Activated T-helper 2 cell treated with anti-CD3 and anti-CD28 coated beads, Interferon-gamma antibody, Interleukin-2, Interleukin-4, amounts not matched to agents 10 μg/mL and 5 μg/mL and 100 μg/mL, durations not matched to agents 14 hours and 24 hours and 36 hours (primary cell): ENCODE measurements at places on chromosomes 5 and 9. TPM values are rescaled to one million over a fixed set of nuclear protein-coding genes. Genes with fewer than 3 reads are reported as not detected.

- no peak overlapping the region for H3K27ac ChIP-seq
- DNase-seq = no peak
- no peaks in the 10 kb centered on the region for H3K36me3 ChIP-seq
- peaks cover 25% of the 10 kb centered on the region for H3K27me3 ChIP-seq
- no peaks in the 10 kb centered on the region for H3K4me1 ChIP-seq
These were observed 594.2 kb upstream of the SGCD start for GRCh38 chr5:155732587-155733376.

GRCh38 chr9:76559286-76559685 lies 100.3 kb downstream of the GCNT1 start:
- H3K4me1 ChIP-seq = peaks cover 19% of the 10 kb centered on the region
- no peak for DNase-seq
- peaks cover 4% of the 10 kb centered on the region for H3K27me3 ChIP-seq
- H3K4me3 ChIP-seq = no peak overlapping the region
- no peaks in the 10 kb centered on the region for H3K36me3 ChIP-seq

DNA sequence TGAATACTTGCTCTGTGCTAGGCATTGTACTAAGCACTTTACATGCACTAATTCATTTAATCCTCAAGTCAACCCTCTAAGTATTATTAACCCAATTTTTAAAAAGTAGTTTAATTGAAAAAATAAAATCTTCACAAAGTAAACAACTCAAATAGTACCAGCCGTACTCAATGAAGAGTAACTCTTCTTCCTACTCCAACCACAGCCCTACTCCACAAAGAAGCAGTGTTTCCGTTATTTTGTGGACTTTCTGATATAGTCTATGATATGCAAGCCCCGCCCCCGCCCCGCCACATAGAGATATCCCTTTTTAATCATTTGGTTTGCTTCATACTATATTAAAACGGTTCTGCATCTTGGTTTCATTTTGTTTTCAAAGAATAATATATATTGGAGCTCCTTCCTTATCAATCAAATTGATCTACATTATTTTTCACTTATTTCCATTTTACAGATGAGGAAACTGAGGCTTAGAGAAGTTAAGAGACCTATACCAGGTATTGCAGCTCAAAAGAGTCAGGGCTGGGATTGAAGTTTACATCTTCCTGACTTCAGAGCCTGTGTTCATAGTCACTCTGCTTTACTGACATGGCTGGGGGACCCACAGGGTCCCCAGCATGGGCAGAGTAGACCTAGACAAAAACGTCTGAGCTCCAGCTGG lies 78.6 kb downstream of the PCDH1 start:
- no peak for DNase-seq
- H3K27me3 ChIP-seq = peaks cover 18% of the 10 kb centered on the region
- no peak overlapping the region for H3K4me3 ChIP-seq
- H3K4me1 ChIP-seq = no peaks in the 10 kb centered on the region
- no peaks in the 10 kb centered on the region for H3K36me3 ChIP-seq
- no peak overlapping the region for H3K27ac ChIP-seq

DNA sequence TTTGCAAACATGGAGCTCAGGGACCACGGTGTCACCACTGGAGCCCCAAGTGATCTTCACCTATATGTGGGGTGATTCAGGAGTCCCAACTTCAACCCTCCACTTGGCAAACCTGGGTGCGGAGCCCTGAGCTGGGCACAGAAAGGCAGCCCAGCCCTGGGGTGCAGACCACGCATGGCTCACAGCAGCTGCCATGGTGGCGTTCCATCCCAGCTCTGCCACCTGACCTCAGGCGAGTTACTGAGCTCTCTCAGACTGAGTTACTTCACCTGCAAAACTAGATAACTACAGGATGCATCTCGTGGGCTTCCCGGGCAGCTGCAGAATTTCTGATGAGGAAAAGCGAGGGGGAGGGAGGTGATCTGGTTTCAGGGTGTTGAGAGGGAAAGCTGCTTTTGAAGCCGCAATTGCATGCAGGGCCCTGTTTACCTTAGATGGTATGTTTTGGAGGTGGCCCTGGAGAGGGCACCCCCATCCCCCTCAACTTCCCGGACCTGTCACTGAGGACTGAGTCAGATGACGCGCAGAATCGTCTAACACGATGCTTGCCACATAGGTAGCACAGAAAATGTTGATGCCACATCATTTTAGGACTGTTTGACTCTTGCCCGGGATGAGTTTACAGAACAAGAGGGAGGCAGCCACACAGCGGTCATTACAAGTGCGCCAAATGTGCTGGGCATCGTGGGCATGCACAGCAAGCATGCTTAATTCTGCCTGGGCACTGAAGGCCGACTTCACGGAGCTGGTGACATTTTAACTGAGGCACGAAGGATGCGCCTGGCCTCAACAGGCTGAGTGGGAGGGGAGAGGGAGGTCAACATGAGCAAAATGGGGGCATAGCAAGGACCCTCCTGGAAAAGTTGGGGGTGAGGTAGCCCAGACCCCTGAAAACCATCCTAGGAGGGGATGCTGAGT lies 154.6 kb downstream of the COL23A1 start:
- H3K4me1 ChIP-seq = no peaks in the 10 kb centered on the region
- DNase-seq = no peak
- no peak overlapping the region for H3K4me3 ChIP-seq
- no peak overlapping the region for H3K27ac ChIP-seq
- no peaks in the 10 kb centered on the region for H3K36me3 ChIP-seq
- H3K27me3 ChIP-seq = peaks cover 8% of the 10 kb centered on the region

DNA sequence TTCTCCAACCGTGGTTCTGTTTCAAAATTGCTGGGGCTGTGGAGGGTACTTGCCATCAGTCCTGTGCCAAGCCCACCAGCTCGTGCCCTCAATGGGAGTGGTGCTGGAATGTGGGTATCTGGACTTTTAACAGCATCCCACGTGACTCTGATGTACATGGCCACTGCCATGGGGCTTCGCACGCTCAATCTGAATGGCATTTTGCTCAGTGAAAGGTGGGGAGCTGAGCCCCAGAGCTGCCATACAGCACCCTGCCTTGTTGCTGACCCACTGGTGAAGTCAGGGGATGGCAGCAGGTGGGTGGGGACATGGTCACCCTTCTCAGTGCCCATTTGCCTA lies 16.6 kb upstream of the SYNPO start:
- H3K27me3 ChIP-seq = peaks cover 27% of the 10 kb centered on the region
- H3K4me3 ChIP-seq = peak overlapping the region; percentile 67
- no peak overlapping the region for H3K27ac ChIP-seq
- DNase-seq = no peak

GRCh38 chr9:32265037-32265436 lies 119.4 kb upstream of the ACO1 start:
- H3K4me1 ChIP-seq = no peaks in the 10 kb centered on the region
- H3K27me3 ChIP-seq = no peaks in the 10 kb centered on the region
- no peak overlapping the region for H3K4me3 ChIP-seq
- no peak for DNase-seq

DNA sequence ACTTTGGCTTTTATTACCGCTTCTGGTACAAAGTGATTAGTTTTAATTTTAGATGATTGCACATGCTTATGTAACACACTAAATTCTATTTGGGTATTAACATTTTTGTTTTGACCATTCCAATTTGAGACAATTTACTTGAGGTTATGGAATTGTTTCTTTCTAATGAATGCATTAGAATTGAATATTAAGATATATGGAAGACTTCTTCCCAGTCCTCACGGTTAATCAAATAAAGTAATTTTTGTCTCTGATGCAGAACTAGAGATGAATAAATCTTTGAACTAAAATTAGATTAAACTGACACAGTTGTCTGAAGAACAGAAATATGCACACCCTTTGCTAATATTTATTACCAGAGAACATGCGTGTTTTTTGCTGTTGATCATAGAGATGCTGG lies 127.1 kb upstream of the FBXL17 start:
- H3K27ac ChIP-seq = no peak overlapping the region
- H3K27me3 ChIP-seq = no peaks in the 10 kb centered on the region
- no peaks in the 10 kb centered on the region for H3K36me3 ChIP-seq
- no peaks in the 10 kb centered on the region for H3K4me1 ChIP-seq
- no peak for DNase-seq

DNA sequence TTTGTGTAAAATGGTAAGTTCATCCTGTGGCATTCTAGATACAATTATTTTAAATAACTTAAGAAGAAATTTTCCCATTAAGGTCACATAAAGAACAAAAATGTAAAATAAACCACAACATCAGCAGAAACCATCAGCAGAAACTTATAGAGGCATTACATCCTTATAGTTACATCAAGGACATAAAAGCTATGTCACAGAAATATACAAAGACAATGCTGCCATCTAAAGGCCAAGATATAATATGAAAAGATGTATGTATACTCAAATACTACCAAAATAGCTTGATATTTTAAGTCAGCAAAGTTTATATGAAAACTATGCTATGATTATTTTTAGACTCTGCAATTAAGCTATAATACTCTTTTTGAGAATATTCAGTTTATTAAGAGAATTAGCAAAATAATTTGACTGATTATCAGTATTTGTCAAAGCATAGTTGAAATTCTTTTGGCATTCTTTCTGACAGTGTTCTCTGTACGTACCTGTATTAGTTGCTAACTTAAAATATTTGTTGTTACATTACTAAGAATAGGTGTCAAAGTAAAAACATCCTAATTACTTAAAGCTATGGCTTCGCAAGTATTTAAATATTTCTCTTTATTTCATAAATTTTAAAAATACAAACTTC lies 36.2 kb downstream of the FBXL17 start:
- no peak overlapping the region for H3K4me3 ChIP-seq
- no peak overlapping the region for H3K27ac ChIP-seq
- no peaks in the 10 kb centered on the region for H3K27me3 ChIP-seq
- H3K4me1 ChIP-seq = peaks cover 1% of the 10 kb centered on the region
- DNase-seq = no peak
- no peaks in the 10 kb centered on the region for H3K36me3 ChIP-seq

The IFNE gene
- total RNA-seq = not detected in 2 replicates

The NR5A1 gene
- not detected in 2 replicates for total RNA-seq

The PCDHB5 gene
- not detected in 2 replicates for total RNA-seq

The PCDHA11 gene
- total RNA-seq = not detected in 2 replicates

The CCDC192 gene
- not detected in 2 replicates for total RNA-seq
